ENCODE measurements at places on chromosomes 5 and 9. TPM values are rescaled to one million over a fixed set of nuclear protein-coding genes. Genes with fewer than 3 reads are reported as not detected.

Gene IFNA21
- not detected for total RNA-seq

Gene SLC4A9
- not detected for total RNA-seq

Gene GAPVD1
- 30.8 TPM for total RNA-seq

Gene PCAT7
- not detected for total RNA-seq

Gene CFAP77
- total RNA-seq: not detected

Gene RNF208
- not detected for total RNA-seq

Gene MRPL50
- total RNA-seq: 11.5 TPM

Gene FRMPD1
- under 0.01 TPM for total RNA-seq

Gene SLC6A3
- total RNA-seq: not detected

Gene TYRP1
- total RNA-seq: not detected

Gene TAL2
- not detected for total RNA-seq

Gene CNTNAP3
- total RNA-seq: 2.5 TPM

Gene QSOX2
- total RNA-seq: 15.1 TPM

Gene LRRC70
- total RNA-seq: not detected

Gene VLDLR
- 8.3 TPM for total RNA-seq
